D341Med (cell line): ENCODE measurements at places on chromosomes 7 and 10.

GRCh38 chr10:118568327-118568848, 27.1 kb downstream of the PRLHR start:
- DNase-seq = peak; percentile 51

GRCh38 chr7:90892213-90892612, 296.1 kb downstream of the CDK14 start:
- no peak for DNase-seq

GRCh38 chr7:29900745-29901144, 88.9 kb downstream of the SCRN1 start:
- DNase-seq = no peak

GRCh38 chr10:120138689-120139088, 246.2 kb downstream of the SEC23IP start:
- no peak for DNase-seq

DNA sequence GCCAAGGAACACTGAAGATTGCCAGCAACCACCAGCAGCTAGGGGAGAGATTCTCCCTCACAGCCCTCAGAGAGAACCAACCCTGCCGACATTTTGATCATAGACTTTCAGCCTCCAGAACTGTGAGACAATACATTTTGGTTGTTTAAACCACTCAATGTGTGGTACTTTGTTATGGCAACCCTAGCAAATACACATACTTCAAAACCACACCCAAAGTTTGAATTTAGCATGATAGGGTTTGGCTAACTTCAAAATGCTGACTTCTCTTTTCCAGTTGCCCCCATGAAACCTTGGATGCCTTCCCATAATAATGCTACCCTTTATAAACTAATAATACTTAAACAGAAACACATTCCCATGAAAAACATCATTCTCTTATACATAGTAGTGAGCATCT, 149.8 kb downstream of the DGKI start:
- no peak for DNase-seq

GRCh38 chr10:104640339-104641186, 527 bp upstream of the SORCS3 start:
- peak; percentile 47 for DNase-seq

GRCh38 chr7:25996006-25996408, 156.0 kb upstream of the NFE2L3 start:
- no peak for DNase-seq

- DNase-seq = no peak
Measured at GRCh38 chr10:6561552-6561951, 18.5 kb downstream of the PRKCQ start.

DNA sequence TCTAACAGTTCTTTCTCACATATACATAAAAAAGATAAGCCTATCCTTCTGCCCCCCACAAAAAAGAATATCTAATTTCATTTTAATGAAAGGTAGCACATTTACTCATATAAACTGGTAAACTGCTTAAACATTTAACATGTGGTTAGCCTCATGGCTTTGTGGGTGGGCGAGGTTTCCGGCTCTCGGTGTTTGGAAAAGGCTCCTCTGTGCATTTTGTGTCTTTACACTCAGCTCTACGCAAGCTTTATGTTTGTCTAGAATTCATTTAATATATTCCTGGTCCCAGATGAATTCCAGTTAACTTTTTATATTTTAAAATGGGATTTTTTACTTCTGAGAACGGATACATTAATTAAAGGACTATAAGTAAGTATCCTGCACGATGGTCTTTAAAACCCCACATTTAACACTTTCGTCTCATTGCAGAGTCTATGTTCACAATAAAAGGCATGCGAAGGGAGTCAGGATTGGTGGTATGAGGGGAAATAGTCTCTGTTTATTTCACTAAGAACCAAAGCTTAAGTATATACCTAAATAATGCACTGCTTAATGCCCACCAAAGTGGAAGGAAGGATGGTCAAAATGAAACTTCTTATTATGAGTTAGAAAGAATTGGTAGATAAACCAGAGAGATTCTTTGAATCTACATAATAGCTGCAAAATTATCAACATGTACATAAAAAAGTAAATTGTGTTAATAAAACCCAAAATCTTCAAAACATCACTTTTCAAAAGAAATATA, 197.2 kb downstream of the CRPPA start:
- no peak for DNase-seq

DNA sequence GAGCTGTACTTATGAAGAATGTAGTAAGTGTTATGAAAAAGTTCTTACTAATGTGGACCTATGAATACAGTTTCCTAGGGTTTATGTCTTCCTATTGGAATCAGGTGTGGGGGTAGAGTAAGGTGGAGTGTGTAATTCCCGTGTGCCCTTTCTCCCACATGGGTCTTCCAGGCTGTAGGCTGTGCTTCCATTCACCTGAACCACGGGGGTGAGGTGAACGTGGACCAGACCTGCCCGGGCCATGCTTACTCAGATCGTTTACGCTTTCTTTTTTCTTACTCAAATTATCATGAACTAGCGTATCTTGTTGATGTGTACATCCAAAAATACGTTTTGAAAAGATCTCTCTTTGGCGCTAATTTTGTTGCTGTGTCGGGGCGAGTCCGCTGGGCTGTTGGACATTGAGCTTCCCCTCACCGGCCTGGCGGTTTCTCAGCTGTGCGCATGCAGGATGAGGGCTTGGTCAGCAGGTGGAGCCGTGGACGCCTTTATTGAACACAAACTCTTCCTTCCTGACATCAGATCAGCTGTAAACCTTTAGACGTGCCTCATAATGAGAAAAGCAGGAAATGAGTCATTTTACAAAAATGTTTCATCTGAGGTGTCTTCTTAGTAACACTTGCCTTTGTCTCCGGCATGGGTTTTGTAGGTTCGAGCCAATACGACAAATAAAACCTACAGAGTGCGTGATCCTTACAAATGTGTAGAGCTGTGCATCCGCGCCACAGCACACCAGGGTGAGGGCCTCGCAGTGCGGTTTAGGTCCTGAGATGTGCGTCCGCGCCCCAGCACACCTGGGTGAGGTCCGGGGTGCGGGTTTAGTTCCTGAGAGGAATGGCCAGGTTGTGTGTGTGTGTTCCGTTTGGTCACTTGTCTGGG, 53.8 kb downstream of the WDR37 start:
- DNase-seq = peak; percentile 76
